ENCODE measurements at places on chromosomes 2 and 18. TPM values are rescaled to one million over a fixed set of nuclear protein-coding genes. Genes with fewer than 3 reads are reported as not detected.

Gene CD8B2
- not detected for total RNA-seq

Gene SLC23A3
- 12.1 TPM for total RNA-seq

Gene NGEF
- not detected for total RNA-seq

Gene RAB6C
- not detected for total RNA-seq

Gene KANSL3
- 63.3 TPM for total RNA-seq

Gene GALNT3
- total RNA-seq: 3.0 TPM

Gene TYW5
- 11.0 TPM for total RNA-seq

Gene IL1R2
- not detected for total RNA-seq

DNA sequence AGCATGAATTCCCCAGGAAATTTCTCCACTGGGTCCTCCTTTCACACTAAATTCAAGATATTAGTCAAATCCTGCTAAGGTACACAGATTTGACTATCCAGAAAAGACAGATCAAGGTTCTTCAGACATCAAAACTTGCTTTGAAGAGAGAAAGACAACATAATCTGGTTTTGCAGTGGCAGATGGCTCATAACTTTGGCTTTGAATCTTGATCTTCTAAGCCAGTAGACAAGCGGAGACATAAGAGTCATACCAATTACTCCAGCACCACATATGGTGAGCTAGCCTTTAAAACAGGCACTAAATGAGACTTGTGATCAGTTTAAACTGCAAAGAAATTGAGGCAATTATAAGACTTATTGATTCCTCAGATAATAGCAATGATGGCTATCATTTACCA, 29.3 kb downstream of the PDE11A start:
- no peak overlapping the region for H3K4me3 ChIP-seq
- no peak for DNase-seq
- H3K36me3 ChIP-seq: no peaks in the 10 kb centered on the region
- H3K27me3 ChIP-seq: no peaks in the 10 kb centered on the region
- no peak overlapping the region for H3K27ac ChIP-seq

GRCh38 chr18:5380586-5380985, 85.1 kb upstream of the ZBTB14 start:
- no peaks in the 10 kb centered on the region for H3K36me3 ChIP-seq
- H3K4me1 ChIP-seq: no peaks in the 10 kb centered on the region
- no peak overlapping the region for H3K4me3 ChIP-seq
- DNase-seq: no peak
- H3K27me3 ChIP-seq: no peaks in the 10 kb centered on the region

- DNase-seq: no peak
- H3K4me1 ChIP-seq: no peaks in the 10 kb centered on the region
- no peak overlapping the region for H3K4me3 ChIP-seq
- no peaks in the 10 kb centered on the region for H3K27me3 ChIP-seq
These were observed 68.8 kb downstream of the ASAP2 start for GRCh38 chr2:9275399-9275798.

DNA sequence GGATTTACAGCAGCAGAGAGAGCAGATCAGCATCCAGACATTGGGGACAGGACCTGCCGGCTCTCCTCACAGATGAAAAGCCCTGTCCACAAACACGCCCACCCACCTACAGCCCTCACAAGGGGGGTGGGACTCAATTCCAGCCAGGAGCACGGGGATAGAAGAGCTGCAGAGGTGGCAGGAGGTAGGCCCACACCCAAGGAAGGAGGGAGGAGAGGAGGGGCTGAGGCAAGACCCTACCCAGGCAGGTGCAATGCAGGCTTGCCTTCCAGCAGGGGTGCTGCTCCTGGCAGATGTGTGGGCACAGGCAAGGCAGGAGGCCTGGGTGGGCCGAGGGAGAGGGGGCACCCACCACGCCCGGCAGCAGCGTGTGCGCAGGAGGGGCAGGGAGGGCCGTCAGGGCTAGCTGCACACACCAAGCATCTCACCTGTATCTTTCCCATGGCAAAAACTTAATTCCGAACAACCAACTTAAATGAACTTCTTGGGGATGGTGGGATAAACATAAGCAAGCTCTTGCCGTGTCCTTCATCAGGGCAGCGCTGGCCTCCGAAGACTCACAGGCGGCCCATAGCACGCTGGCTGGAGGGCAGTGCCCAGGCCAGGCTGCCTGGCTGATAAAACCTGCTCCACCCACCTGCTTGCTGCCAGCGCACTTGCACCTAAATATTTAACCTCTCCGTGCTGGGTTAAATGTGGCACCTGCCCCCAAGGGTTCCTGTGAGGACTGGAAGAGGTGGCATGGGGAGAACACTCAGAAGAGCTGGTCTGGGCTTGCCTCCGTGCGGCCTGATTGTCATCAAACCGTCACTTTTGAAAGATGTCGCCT, 219.5 kb downstream of the HDAC4 start:
- no peaks in the 10 kb centered on the region for H3K27me3 ChIP-seq
- DNase-seq: no peak
- H3K4me3 ChIP-seq: no peak overlapping the region
- H3K27ac ChIP-seq: no peak overlapping the region
- peaks cover 33% of the 10 kb centered on the region for H3K36me3 ChIP-seq

- H3K4me3 ChIP-seq: no peak overlapping the region
- peaks cover 12% of the 10 kb centered on the region for H3K27me3 ChIP-seq
- no peak for DNase-seq
- no peaks in the 10 kb centered on the region for H3K36me3 ChIP-seq
These were observed 10.3 kb upstream of the ZBTB7C start for GRCh38 chr18:48419277-48420022.

DNA sequence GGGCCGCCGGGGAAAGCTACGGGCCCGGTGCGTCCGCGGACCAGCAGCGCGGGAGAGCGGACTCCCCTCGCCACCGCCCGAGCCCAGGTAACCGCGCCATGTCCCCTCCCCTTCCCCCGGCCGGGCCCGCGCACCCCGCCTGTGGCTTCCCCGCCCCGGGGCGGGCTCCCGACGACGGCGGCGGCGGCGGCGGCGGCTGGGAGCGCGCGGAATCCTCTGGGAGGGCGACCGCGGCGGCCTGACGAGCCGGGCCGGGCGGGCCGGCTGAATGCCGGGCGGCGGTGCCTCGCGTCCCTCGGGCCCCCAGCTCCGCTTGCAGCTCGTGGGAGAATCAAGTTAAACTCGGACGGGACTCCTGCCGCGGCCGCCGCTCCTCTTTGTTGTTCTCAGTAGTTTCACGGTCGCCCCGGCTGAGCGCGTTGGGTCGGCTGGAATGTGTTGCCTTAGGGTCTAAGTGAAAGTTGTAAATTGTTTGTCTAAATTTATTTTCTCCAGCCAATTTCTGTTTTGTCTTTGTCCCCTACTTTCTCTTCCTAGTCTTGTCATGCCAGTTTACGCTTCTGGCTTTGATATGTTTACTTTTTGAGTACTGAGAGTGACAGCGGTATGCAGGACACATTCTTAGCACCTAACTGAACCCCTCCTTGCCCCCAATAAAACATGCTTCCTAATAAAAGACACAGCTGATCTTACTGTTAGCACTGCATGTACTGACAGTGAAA, 685 bp downstream of the SMAD4 start:
- H3K36me3 ChIP-seq: peaks cover 5% of the 10 kb centered on the region
- peaks cover 80% of the 10 kb centered on the region for H3K4me1 ChIP-seq
- H3K27me3 ChIP-seq: no peaks in the 10 kb centered on the region
- H3K4me3 ChIP-seq: peak overlapping the region; percentile 47
- peak; percentile 68 for DNase-seq

DNA sequence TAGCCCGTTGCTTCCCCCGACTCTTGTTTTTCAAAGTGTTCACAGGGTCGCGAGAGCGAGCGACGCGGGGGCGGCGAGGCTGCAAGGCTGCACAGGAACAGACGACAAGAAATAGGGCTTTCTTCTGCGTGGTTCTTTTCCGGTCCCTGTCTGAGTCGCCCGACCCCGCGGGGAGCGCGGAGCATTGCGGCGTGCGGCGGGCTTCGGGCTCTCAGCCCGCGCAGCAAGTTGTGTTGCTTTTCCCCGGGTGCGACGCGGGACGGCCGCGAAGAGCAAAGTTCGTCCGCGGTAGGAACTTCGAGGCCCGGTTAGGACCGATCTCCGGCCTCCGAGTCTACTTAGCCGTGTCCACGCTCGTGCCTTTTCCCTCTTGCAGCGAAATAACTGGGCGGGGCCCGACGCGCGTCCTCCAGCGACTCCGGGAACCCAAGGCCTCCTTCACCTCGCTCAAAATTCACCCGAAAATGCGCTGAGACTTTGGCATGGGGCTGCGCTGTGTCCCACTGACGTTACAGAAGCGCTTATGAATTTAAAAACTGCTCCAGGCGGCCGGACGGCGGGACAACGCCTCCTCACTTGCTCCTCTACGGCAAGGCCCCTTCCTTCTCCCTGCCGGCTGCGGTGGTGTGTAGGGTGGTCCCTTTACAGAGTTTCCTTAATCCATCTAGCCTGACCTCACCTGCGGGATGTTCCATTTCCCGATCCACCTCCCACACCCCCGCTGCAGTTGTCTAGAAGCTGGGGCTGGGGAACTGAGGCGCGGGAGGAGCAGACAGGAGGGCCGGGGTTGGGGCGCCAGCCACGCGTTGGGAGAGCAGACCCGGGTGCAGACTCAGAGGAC, 1.5 kb upstream of the BCL2L11 start:
- H3K27me3 ChIP-seq: peaks cover 38% of the 10 kb centered on the region
- H3K4me1 ChIP-seq: peaks cover 47% of the 10 kb centered on the region
- peak; percentile 31 for DNase-seq

GRCh38 chr2:2850218-2850755, 519.2 kb upstream of the MYT1L start:
- no peak overlapping the region for H3K4me3 ChIP-seq
- no peak overlapping the region for H3K27ac ChIP-seq
- H3K36me3 ChIP-seq: no peaks in the 10 kb centered on the region
- no peaks in the 10 kb centered on the region for H3K27me3 ChIP-seq

DNA sequence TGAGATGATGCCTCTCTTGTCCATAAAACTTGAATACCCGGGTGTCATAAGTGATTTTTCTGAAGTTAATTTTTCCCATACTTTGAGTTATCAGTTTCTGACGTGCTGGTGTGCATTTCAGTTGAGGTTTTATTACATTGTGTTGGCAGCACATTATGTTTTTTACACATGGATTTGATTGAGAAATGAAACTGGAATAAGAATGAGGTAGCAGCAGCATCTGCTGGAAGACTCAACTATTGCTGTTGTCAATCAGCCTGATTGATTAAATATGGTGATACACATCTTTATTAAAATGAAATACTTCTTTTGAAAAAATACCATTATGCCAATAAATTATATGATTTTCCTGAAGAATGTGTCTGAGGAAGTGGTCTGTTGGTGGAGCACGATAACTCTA, 60.5 kb downstream of the INSIG2 start:
- no peaks in the 10 kb centered on the region for H3K27me3 ChIP-seq
- H3K4me1 ChIP-seq: no peaks in the 10 kb centered on the region
- no peak for DNase-seq

- no peak for DNase-seq
- no peak overlapping the region for H3K4me3 ChIP-seq
- H3K27ac ChIP-seq: no peak overlapping the region
- no peaks in the 10 kb centered on the region for H3K36me3 ChIP-seq
- H3K4me1 ChIP-seq: no peaks in the 10 kb centered on the region
These were observed 17.8 kb upstream of the KLHL30 start for GRCh38 chr2:238120463-238121298.

DNA sequence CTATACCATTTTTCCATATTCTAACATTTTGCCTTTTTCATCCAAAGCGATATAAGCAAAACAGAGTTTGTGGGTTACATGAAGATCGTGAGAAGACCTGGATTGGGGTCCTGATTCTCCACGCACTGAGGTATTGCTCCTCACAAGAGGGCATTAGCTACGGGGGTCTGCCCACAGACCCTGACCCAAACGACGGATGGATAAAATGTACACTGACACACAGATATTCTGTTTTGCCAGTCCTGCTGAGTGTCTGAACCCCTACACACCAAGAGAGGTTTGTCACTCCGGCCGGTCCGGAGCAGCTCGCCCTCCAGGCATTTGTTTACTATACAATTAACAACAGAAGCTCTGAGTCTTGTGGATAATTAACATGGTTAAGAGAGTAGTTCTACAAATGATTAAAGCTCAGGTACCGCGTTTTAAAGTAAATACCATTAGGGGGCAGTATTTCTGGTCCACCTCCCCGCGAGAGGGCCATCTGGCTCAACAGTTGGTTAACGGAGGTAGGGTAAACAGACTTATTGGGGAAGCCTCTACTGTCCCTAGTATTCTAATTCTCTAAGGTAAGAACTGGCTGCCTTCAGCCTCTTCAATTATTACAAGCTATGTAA, 28.4 kb downstream of the SCYGR8 start:
- no peaks in the 10 kb centered on the region for H3K4me1 ChIP-seq
- no peaks in the 10 kb centered on the region for H3K36me3 ChIP-seq
- H3K27ac ChIP-seq: no peak overlapping the region
- H3K4me3 ChIP-seq: no peak overlapping the region
- H3K27me3 ChIP-seq: no peaks in the 10 kb centered on the region

- no peaks in the 10 kb centered on the region for H3K27me3 ChIP-seq
- no peaks in the 10 kb centered on the region for H3K4me1 ChIP-seq
- no peak for DNase-seq
- H3K36me3 ChIP-seq: peaks cover 25% of the 10 kb centered on the region
- H3K4me3 ChIP-seq: no peak overlapping the region
- no peak overlapping the region for H3K27ac ChIP-seq
These were observed 383.9 kb downstream of the ARHGAP15 start for GRCh38 chr2:143513081-143513480.

DNA sequence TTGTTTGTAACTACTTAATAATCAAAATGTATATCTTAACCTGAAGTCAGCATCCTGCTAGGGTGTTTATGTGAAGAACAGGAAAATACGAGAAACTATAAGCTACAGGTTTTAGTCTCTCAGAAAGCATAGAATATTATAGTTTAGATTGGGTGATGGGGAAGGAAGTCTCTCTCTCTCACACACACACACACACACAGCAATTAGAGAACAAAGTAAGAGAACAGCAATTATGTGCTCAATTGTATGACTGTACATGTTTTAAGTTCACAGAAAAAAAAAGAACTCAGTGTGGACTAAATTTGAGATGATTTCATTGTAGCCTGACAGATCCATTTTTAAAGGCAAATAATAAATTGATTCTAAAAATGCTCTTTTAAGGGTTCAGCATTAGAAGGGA, 94.3 kb upstream of the ZNF516 start:
- H3K27ac ChIP-seq: no peak overlapping the region
- H3K27me3 ChIP-seq: no peaks in the 10 kb centered on the region
- DNase-seq: no peak
- no peaks in the 10 kb centered on the region for H3K4me1 ChIP-seq
- no peak overlapping the region for H3K4me3 ChIP-seq
